Immature natural killer cell (primary cell): ENCODE measurements at places on chromosomes 13 and 19.

- DNase-seq, result no peak
These were observed 231.0 kb upstream of the IRS2 start for GRCh38 chr13:110017379-110017778.

DNA sequence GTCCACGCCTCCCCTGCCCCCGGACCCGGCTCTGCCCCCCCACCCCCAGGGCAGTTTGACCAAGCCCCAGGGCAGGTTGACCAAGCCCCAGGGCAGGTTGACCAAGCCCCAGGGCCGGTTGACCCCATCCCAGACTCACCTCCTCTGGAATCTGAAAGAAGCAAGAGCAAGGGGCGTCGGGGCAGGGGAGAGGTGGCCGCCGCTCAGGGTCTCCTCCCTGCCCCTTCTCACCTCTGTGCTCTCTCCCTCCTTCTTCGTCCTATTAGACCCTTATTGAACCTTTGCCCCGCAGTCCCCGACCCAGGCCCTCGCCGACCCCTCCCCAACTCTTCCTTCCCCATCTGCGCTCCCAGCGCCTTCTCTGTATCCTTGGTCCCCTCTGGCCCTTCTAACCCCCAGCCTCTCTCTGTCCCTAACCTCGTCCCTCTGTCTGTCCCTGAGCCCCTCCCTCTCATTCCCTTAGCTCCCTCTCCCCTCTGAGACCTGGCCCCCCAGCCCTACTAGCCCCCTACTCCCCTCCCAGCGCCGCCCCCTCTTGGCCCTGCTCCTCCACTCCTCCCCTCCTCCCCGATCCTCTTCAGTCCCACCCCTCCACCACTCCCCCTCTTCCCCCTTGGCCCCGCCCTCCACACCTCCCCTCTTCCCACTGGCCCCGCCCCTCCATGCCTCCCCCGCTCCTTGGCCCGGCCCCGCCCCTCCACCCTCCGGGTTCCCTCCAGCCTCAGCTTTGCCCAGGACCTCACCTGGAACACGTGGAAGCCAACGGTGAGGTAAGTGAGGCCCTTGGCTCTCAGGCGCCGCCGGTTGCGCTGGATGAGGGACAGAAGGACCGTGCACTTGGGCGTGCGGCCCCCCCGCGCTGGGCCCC lies 7.6 kb downstream of the CAPN12 start:
- DNase-seq, result peak; percentile 27

- no peak for DNase-seq
These were observed 134.4 kb downstream of the EFNB2 start for GRCh38 chr13:106401081-106401480.

DNA sequence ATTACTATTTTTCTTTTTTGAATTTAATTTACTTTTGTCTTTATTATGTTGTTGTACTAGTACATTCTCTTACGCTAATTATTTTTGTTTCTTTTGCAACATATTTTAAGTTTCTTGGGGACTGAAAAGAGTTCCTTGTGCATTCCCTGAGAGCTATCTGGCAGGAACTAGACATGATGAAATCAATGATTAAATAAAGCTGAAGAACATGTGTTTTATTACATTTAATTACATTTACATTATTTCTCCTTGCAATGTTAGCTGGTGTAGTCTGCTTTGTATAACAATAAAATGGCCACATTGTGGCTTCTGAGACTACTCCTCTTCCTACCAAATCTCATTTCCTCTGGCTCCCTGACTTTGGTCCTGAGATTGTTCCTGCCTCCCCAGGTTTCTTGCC lies 244.9 kb downstream of the NDFIP2 start:
- no peak for DNase-seq

GRCh38 chr13:94157705-94158218 lies 321.7 kb downstream of the DCT start:
- DNase-seq, result no peak
